ENCODE measurements at places on chromosomes 4 and X. TPM values are rescaled to one million over a fixed set of nuclear protein-coding genes. Genes with fewer than 3 reads are reported as not detected.

Gene GPM6B
- 18.8 TPM for total RNA-seq

Gene UNC5C
- 1.0 TPM for total RNA-seq

Gene GABRG1
- under 0.01 TPM for total RNA-seq

Gene SYNPO2
- 34.4 TPM for total RNA-seq

Gene NIPAL1
- 1.0 TPM for total RNA-seq
